Epithelial cell of esophagus (primary cell): ENCODE measurements at places on chromosomes 7 and 10.

DNA sequence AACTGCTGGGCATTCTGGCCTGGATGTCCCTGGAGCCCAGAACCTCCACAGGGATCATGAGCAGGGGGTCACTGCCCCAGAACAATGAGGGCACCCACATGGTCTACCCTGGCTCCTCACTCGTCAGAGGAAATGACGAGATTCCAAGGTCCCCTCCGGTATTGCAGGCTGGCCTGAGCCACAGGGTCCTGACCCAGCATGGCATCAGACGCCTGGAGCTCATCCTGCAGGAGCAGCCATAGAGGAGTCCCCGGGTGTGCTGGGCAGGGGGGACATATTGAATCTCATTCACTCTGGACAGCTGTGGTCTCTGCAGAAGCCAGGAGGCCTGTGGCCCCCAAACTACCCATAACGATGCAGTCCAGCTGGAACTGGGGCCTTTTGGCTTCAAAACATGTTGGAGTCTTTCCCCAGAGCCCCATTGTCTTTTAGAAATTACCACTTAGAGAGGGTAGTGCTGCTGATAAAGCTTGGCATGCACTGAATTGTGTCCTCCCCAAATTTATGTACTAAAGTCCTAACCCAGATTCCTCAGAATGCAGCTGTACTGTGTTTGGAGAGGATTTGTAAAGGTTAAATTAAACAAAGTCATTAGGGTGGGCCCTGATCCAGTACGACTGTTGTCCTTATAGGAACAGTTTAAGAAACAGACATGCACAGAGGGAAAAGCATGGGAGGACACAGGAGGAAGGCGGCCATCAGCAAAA, 27.7 kb downstream of the ANXA8 start:
- no peak for DNase-seq

GRCh38 chr7:3318874-3319273, 17.8 kb downstream of the SDK1 start:
- no peak for DNase-seq

- DNase-seq = no peak
These were observed 155.5 kb upstream of the IGFBP3 start for GRCh38 chr7:46076527-46076926.

GRCh38 chr10:15197276-15197675, 28.8 kb upstream of the NMT2 start:
- DNase-seq = no peak

- DNase-seq = no peak
These were observed 18.0 kb upstream of the SFR1 start for GRCh38 chr10:104103956-104104355.

- no peak for DNase-seq
These were observed 213.2 kb upstream of the RHOBTB1 start for GRCh38 chr10:61157182-61157581.

DNA sequence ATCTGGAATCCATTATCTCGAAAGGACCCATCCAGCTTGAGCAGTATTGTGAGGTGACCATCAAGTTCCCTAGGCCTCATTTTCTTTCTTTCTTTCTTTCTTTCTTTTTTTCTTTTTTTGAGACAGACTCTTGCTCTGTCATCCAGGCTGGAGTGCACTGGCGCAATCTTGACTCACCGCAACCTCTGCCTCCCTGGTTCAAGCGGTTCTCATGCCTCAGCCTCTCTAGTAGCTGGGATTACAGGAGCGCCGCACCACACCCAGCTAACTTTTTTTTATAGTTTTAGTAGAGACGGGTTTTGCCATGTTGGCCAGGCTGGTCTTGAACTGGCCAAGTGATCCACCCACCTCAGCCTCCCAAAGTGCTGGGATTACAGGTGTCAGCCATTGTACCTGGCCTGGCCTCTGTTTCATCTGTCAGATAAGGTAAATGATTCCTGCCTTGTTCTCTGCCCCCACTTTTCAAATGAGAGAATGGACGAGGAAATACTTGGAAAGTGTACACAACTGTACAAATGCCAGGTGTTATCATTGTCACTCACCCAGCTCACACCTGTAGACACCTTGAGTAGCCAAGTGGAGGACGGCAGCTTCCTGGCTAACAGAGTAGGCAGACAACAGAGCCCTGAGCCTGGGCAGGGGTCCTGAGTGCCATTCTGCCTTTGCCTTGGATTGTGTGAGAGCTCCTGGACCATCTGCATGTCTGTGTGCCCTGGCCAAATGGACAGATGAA, 54.1 kb downstream of the HK1 start:
- peak; percentile 84 for DNase-seq

GRCh38 chr7:102454468-102454867, 10.2 kb downstream of the ALKBH4 start:
- DNase-seq = no peak

DNA sequence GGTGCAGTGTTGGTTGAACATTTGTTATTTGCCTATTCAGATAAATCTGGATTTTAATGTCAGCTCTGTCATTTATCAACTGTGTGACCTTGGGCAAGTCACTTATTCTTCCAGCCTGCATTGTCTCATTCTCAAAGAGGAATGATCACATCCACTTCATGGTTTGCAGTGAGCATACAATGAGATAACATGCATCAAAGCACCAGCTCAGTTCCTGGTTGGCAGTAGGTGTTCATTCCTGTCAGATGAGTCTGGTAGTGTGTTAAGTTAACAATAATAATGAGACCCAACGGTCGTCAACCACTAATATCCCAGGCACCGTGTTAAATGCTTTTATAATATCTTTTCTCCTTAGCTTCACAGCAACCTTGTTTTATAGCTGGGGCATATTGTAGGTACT, 137.3 kb downstream of the SORCS3 start:
- no peak for DNase-seq

- no peak for DNase-seq
These were observed 164.4 kb downstream of the SVIL start for GRCh38 chr10:29470355-29470705.

DNA sequence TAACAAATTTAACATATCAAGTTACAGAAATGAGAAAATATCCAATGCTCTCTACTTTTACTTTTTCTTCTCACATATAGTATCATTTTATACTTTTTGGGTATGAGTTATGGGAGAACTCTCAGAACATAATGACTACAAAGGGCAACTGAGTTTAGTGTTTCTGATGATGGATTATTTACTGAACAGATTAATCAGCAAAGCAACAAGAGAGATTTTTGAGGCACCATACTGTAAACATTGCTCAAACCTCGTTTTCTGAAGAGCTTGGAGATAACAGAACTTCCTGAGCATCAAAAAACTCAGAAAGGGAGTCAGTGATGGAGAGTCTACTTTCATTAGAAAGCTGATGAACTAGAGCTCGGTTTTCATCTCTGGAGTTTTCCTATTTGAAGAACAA, 84.8 kb upstream of the GSDME start:
- DNase-seq = no peak

DNA sequence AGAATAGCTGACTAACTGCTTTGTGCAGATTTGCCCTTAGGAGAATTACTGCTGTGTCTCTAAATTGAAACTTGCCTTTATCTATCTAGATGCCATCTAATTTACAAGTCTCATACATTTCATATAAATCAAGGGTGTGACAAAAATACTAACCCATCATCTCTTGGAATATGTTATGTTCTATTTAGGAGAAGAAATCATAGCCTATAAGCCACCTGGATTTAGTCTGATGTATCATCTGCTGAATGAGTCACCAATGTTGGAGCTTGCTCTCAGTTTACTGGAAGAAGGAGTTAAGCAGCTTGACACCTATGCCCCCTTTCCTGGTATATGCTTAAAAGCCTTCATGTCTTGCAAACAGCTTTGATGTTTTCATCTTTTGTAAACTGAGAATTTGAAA, 43.5 kb downstream of the NUP205 start:
- peak; percentile 58 for DNase-seq

- DNase-seq = no peak
These were observed 40.3 kb downstream of the CD36 start for GRCh38 chr7:80678707-80679106.

DNA sequence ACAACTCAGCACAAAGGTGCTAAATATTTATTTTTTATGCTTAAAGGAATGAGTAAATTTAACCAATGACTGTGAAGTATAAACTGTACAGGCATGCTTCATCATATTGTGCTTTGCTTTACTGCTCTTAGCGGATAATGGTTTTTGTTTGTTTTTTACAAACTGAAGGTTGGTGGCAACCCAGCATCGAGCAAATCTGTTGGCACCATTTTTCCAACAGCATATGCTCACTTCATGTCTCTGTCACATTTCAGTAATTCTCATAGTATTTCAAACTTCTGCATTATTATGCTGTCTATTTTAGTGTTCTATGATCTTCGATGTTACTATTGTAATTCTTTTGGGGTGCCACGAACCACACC, 22.8 kb downstream of the BRAF start:
- no peak for DNase-seq

DNA sequence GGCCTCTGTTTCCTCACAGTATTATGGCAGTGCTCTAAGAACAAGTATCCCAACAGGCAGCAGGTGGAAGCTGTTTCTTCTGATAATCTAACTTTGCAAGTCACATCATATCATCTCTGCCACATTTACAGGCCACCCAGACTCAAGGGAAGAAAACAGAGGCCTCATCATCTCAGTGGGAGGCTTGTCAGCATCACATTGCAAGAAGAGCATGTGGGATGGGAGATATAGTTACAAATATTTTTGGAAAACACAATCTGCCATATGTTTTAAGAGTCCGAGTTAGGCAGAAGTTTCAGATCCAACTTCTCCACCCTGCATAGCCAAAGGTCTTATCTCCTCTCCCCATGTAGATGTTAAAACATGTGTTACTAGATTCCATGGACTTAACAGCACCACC, 130.4 kb upstream of the PDE1C start:
- no peak for DNase-seq

GRCh38 chr10:6185039-6185716, 17.6 kb upstream of the PFKFB3 start:
- no peak for DNase-seq

DNA sequence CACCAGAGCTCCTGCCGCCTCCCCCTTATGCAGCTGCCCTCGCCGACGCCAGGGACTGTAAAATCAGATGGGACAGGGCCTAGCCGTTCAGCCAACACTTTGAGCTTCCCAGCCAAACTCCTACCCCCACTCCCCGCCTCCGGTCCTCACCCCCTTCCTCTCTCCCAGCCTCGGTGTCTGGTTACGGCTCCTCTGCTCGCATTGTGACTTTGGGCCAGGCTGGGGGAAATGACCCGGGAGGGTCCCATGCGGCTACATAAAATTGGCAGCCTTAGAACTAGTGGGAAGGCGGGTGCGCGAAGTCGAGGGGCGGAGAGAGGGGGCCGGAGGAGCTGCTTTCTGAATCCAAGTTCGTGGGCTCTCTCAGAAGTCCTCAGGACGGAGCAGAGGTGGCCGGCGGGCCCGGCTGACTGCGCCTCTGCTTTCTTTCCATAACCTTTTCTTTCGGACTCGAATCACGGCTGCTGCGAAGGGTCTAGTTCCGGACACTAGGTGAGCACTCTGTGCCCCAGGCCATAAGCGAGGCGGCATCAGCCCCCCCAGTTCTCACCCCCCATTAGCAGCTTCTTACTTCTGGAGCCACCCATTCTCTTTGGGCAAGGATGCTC, at the start of gene KAZALD1:
Gene KAZALD1, plus strand, starts transcription at position 366 of the 608 bp plus-strand sequence. CDS start 604 bp downstream, outside the sequence.
- DNase-seq = no peak

- no peak for DNase-seq
These were observed 163.3 kb downstream of the IPMK start for GRCh38 chr10:58104351-58104751.

GRCh38 chr7:104943502-104944343, 70.3 kb upstream of the KMT2E start:
- peak; percentile 28 for DNase-seq

DNA sequence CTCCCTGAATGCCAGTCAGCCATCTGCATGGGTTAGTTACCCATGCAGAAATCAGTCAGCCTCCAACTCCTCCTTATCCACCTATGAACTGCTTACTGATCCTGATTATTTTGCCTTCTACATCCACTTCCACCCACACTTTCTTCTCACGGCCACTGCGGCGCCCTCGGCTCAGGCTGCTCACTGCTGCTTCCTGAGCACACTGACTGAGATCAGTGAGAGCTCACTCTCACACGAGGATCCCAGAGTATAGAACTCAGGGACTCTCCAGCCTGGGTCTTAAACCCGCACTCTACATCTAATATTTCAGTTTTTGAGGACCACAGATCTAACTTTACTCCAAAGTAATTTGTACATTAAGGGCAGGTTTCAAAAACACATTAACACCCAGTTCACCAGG, 64.4 kb downstream of the GRB10 start:
- DNase-seq = no peak

DNA sequence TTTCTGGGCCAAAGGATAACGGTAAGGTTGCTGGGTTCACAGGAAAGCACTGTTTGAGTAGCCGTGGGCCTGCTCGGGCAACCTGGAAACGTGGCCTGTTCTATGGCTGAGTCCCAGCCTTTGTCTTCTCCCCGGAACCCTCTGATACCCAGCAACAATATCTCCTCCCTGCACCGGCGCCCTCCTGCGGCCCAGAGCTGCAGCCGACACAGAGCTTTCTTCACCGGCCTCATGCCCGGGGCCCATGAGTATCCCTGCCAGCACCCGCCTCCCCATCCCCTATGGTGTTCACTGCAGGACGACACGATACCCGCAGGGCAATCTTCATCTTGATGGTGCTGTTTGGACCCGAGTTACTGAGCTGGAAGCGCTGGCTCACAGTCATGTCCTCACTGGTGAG, 38.6 kb upstream of the NCAPG2 start:
- DNase-seq = no peak

DNA sequence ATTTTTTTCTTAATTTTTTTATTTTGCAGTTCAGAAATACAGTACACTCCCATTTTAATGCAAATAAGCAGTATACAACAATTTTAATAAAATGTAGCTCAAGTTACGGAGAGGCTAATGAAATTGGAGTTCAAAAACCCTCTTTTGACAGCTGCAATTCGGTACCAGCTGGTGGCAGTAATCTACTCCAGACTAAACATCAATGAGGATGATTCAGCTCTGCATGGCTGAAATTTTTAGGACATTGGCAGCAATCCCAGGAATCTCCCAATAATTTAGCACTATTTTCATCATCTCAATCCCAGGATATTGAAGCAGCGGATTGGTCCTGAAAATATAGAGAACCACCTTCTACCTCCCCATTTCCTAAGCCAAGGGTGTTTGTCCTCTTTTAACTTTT, 278.8 kb downstream of the CACNA2D1 start:
- peak; percentile 16 for DNase-seq

- no peak for DNase-seq
These were observed 174.7 kb upstream of the TNRC18 start for GRCh38 chr7:5598261-5598761.

DNA sequence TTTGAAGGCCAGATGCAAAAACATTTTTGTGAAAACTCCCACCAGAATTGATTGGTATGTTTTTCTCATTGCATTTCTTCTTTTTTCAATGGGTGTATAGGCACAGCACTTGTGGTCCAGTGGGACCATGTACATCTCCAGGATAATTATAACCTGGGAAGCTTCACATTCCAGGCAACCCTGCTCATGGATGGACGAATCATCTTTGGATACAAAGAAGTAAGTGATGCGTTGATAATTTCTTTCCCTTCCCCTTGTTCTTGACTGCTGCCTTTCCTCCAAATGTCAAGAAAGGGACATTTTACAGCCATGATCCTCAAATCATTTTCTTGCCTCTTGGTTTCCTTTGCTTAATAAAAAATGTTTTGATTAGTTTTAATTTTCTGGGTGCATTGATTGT, 331.5 kb downstream of the PLXDC2 start:
- DNase-seq = no peak
